GM23338 (cell line): ENCODE measurements at places on chromosomes 5 and 9. TPM values are rescaled to one million over a fixed set of nuclear protein-coding genes. Genes with fewer than 3 reads are reported as not detected.

Gene EQTN
- total RNA-seq: 0.24 TPM in 1 of 2 replicates, not detected in the other

GRCh38 chr5:59615272-59615671 is 278.3 kb downstream of the PDE4D start:
- DNase-seq: no peak

- no peak for DNase-seq
These were observed 202.2 kb upstream of the RPS23 start for GRCh38 chr5:82480331-82480730.

GRCh38 chr9:124631326-124631725 is 124.1 kb upstream of the NR5A1 start:
- no peak for DNase-seq
